ENCODE measurements at places on chromosomes 1 and 21.

GRCh38 chr1:187474336-187474735 is 645.6 kb downstream of the PLA2G4A start:
- no peak for DNase-seq

DNA sequence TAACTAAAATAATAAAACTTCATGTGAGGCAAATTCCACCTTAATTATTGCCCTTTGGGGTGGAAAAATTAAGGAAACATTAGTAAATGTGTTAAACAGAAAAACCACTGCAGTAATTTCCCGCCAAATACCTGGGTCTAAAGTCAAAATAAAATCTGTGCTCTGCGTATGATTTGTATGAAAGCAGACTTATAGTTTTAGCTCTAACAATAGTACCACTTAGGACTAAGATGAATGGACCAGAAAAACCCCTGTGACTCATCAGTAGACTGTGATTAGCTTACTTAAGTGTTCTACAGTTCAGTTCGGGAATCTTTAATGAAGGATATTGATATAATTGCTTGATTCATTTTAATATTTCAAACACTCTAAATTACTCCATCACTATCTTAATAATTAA is 23.3 kb upstream of the C1orf105 start:
- no peak for DNase-seq

- DNase-seq: peak; percentile 17
Measured at GRCh38 chr1:28965271-28965870, 51.0 kb downstream of the EPB41 start.

DNA sequence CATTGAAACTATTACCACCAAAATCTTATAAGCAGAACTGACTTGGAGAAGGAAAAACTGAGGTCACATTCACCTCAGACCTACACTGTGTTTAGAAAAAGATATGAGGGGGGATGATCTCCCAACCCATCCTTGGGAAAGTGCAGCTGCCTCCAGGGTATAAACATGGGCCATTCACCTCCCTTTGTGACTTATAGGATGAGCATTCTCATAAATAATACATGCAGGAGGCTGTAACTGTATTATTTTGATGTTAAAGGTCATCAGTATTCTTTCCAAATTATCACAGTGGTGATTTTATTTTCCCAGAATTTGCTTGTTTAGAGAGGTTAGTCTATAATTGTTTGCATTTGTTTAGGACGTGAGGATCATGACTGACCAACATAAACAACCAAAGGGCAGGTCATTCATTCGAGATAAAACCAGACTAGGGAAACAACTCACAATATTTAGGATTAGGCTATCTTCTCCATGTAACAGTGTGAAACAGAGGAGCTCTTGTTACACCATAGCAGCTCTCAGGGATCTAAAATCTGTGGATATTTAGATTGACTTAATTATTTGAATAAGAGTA is 109.2 kb upstream of the NR5A2 start:
- no peak for DNase-seq

All from iPS-NIHi11 (cell line).